Activated T-helper 1 cell treated with anti-CD3 and anti-CD28 coated beads, Interleukin-2, amount 50 U/mL, for 16 hours (primary cell): ENCODE measurements at places on chromosomes 7 and 10.

DNA sequence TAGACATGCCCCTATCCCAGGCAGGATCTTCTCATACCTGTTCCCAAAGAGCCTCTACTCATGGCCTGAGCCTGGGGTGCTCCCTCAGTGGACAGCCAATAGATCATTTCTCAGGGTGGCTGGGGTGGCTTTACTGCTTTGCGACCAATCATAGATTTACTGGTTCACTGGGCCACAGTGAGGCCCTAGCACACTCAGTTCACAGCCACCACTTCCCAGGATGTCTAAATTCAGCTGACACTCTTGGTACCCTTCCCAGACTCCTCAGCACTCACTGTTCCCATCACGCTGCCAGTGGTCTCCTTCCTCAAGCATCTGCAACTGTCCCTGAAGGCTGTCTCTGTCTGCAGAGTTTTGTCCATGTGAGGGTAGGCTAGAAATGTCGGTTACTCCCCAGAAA lies 50.6 kb downstream of the ARHGAP22 start:
- DNase-seq, result no peak

DNA sequence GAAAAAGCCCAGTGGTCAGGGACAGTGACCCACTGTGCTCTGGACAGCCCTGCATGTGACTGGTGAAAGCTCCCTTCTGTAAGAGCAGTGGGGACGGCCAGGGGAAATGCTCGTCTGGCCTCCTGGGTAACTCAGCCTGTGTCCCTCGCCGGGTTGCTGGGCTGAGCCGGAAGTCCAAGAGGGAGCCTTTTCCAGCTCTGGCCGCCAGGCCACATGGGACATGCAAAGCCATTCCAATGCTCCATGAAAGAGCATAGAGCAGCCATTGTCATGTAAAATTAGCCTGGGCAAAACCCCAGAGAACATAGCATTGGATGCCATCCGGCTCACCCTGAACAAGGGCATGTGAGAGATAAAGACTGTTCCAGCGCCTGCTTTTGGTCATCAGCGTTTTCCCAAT lies 64.9 kb upstream of the ADRB1 start:
- DNase-seq, result no peak

- DNase-seq, result no peak
Observed at GRCh38 chr7:91504919-91505318, 240.7 kb downstream of the FZD1 start.

DNA sequence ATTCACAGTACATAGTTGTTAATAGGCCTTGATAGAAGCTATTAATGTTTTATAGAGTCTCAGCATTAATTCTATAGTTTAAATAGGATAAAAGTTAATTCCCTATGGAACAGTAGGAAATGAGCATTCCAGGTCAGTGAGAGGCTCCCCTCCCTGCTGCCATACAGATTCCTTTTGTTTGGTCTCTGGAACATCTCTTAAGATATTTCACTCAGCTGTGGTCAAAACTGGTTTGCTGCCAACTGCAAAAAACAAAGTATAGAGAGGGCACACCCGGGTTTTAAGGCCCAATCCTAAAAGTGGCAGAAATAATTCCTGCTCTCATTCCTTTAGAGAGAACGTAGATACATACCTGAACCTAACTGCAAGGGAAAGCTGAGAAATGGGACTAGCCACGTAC lies 51.3 kb downstream of the MDFIC start:
- no peak for DNase-seq

- no peak for DNase-seq
Observed at GRCh38 chr10:5937016-5937415, 40.3 kb downstream of the IL15RA start.

- DNase-seq, result no peak
Observed at GRCh38 chr10:124339119-124340032, 79.3 kb downstream of the OAT start.

- DNase-seq, result no peak
Observed at GRCh38 chr10:8056871-8057331, 2.4 kb downstream of the GATA3 start.

- DNase-seq, result no peak
Observed at GRCh38 chr7:42893346-42894240, 18.3 kb downstream of the C7orf25 start.

DNA sequence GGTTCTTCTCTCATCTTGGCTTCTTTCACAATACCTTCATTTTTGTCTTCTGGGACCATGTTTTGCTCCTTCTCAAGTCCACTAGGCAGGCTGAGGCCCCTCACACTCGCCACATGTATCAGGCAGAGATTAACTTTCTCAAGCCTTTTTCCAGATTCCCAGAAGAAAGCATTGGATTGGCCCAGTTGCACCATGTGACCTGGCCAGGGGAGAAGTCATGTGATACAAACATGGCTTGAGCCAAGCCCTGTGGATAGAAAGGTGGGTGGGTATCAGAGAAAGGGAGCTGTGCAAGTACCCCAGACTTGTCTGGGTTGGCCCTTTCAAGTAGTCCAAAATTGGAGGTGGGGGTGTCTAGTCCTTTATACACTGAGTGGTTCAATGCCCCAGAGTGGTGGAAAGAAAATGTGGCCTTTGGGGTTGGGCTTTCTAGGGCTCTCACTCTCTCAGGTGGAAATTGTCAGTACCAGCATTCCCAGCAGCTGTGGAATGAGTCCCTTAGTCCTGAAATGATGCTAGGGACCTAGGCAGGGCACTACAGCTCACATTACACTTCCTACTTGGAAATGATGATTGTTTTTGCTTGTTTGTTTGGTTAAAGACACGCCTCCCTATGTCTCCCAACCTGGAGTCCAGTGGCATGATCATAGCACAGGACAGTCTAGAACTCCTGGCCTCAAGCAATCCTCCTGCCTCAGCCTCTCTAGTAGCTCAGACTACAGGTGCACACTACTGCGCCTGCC lies 36.9 kb upstream of the C10orf67 start:
- DNase-seq, result no peak

GRCh38 chr7:118052336-118052735 lies 131.6 kb upstream of the LSM8 start:
- DNase-seq, result no peak
